Stimulated activated CD8-positive, alpha-beta memory T cell treated with anti-CD3 and anti-CD28 coated beads, Interleukin-15, amount 100 ng/mL, for 48 hours (primary cell): ENCODE measurements at places on chromosomes 12 and 14.

DNA sequence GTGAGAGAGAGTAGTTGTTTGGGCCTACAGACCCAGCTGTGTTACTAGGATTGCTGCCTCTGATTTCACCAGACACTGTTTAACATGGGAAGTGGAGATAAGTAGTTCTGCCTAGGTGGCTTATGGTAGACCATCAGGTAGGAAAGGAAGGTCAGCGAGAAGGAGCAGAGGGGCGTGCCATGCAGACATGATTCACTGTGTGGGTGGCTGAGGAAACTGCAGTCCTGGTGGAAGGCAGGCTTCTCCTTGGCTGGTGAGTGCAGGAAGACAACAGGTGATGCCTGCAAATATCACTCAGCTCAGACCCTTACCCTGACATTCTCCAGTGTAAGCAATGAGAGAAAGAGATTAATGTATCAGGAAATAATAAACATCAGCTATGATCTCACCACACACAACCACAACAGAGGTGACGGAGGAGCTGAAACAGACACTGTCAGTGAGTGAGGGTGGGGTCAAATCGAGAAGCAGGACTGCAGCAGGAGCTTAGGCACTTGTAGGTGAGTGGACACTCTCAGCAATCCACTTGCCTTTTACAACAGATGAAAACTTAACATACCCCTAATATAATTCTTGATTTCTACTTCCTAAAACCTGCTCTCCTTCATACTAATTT, 2.1 kb upstream of the PRR4 start:
- no peak for DNase-seq

GRCh38 chr12:107360482-107360881, 267.1 kb upstream of the CRY1 start:
- DNase-seq, result no peak

- DNase-seq, result no peak
These were observed 2.8 kb upstream of the SIX1 start for GRCh38 chr14:60651796-60652673.

GRCh38 chr12:125402874-125403789, 337.9 kb downstream of the AACS start:
- no peak for DNase-seq

DNA sequence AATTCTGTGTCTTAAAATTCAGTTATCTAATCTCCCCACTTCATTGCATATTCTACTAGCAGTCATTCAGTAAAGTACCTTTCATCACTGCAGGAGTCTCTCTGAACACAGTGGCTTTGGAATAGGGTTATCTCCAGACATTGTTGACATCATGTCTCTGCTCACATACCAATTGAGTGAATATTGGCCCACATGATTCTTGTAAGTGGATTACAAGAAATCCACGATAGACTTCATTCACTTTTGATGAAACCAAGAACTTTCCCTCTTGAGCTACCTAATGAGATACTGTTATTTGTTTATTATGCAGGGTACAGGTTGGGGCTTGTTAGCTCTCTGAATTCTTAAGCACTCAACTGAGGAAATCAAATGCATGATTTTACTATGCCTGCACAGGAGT, 284.9 kb downstream of the RAD51B start:
- DNase-seq, result no peak

- no peak for DNase-seq
These were observed 133.1 kb downstream of the MED13L start for GRCh38 chr12:116144384-116144783.

DNA sequence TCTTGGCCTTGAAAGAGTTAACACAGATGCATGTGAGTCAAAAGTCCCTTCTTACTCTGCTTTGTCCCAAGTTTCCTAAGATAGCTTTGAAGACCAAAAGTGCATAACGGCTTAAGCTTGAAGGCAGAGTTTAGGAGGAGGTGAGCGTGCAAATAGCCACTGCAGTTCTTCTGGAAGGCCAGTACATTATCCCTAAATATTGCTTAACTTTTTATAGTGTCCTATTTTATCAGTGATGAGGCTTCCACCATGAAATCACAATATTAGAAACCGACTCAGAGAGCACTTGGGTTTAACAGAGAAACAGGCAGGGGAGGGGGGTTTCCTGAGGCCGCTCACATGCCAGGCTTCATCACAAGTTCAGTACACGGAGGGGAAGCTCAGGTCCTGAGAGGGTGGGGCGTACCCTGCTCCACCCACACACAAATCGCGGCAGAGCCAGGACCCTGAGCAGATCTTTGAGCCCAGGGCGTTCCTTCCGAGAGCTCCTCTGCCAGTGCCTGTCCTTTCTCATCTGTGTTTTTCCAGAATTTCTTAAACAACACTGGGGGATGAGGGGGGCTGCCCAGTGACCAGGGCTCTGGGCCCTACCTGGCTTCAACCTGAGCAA, 26.8 kb upstream of the BDKRB2 start:
- no peak for DNase-seq

- no peak for DNase-seq
These were observed 135.2 kb upstream of the C14orf180 start for GRCh38 chr14:104444159-104445030.

- no peak for DNase-seq
These were observed 10.0 kb downstream of the HIP1R start for GRCh38 chr12:122845041-122845864.

DNA sequence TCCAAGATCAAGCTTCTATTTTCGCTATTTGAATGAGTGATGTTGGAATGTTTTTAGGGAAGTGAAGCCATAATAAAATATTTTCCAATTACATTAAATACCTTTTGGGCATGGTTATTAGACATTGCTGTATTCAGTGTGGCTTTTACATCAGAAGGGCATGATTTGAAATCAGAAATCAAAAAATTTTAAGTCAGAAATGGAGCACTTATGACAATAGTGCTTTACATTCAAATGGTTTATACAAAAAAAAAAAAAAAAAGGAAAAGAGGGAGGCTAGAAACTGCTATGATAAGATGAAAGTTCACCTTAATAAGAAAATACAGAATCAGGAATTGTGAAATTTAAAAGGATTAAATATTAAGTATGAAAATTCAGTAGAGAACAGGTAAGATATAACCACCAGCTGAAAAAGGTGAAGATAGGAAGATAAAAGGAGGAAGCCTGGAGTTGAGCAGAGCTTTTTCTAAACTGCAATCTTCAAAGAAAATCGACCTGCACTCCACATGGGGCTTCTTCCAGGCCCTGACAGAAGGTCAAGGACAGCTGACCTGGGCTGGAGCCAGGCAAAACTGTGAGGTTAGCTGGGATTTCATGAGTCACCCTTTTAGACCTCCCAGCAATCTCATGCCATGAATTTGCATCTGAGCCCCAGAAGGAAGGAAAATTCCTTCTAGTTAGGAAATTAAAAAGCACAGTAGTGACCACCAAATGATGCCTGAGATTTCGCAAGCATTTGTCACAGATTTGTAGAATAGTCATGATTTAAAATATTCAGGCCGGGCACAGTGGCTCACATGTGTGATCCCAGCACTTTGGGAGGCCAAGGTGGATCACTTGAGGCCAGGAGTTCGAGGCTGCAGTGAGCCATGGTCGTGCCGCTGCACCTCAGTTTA, 23.4 kb upstream of the BMP4 start:
- DNase-seq, result no peak

GRCh38 chr12:46377678-46378077, 5.1 kb upstream of the SLC38A2 start:
- no peak for DNase-seq

GRCh38 chr14:54085232-54085761, 128.7 kb upstream of the BMP4 start:
- no peak for DNase-seq

- no peak for DNase-seq
These were observed 484 bp downstream of the RIC8B start for GRCh38 chr12:106774808-106775524.

DNA sequence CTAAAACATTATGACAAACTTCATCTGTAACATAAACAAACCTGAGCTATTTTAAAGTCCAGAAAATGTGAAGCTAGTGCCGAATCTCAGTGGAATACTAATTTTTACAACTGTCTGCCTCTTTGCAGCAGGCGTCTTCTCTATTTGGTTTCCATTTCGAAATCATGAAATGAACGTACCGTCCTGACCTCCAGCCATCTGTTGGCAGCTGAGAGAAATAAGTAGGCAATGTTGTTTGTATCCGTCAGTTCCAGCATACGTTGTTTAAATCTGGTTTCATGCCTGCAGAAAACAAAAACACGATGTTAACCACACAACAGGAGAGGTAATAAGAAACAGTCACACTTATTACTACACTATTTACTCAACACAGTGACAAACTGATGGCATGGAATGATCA, 54.3 kb upstream of the KCNJ8 start:
- DNase-seq, result no peak

DNA sequence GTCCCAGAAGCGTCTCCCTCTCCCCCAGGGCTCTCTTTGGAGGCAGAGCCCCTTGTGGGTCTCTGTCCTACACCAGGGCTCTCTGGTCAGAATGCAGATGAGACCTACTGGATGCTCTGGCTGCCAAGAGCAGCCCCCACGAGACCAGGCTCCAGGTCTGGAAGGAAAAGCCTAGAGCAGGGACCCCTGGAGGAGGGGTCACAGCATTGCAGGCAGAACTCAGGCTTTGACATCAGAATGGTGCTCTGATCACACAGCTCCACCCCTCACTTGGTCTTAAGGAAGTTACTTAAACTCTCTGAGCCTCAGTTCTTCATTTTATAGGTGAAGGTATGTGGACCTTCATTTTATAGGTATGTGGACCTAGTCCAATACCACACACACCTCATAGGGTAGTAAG, 83.1 kb downstream of the ARL6IP4 start:
- no peak for DNase-seq

- DNase-seq, result no peak
These were observed 201.8 kb upstream of the CCDC196 start for GRCh38 chr14:66284346-66284745.

DNA sequence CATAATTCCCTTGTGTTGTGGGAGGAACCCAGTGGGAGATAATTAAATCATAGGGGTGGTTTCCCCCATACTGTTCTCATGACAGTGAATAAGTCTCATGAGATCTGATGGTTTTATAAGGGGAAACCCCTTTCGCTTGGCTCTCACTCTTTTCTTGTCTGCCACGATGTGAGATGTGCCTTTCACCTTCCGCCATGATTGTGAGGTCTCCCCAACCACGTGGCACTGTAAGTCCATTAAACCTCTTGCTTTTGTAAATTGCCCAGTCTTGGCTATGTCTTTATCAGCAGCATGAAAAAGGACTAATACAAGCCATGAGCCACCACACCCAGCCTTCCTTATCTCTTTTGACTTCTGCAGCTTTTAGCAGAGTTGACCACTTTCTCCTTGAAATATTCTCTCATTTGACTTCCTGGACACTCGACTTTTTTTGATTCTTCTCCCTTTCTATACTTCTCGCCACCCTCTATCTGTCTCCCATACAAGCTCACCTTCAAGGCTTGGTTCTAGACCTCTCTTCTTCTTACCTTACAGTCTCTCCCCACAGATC, 2.3 kb downstream of the MTERF2 start:
- DNase-seq, result no peak

DNA sequence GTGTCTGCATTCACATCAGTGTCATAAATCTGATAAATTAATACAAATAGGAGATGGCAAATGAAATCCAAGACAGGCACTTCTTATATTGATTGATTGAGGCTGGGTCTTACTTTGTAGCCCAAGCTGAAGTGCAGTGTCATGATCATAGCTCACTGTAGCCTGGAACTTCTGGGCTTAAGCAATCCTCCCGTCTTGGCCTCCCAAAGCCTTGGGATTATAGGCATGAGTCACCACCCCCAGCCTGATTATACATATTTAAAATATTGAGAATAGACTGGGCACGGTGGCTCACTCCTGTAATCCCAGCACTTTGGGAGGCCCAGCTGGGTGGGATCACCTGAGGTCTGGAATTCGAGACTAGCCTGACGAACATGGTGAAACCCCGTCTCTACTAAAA, 51.3 kb downstream of the MARK3 start:
- DNase-seq, result no peak

GRCh38 chr12:53097564-53098353, at the start of gene IGFBP6:
Gene IGFBP6, plus strand, starts transcription at chr12:53097667. Its CDS starts 51 bp downstream, at chr12:53097718.
- peak; percentile 61 for DNase-seq

GRCh38 chr12:57208631-57209282, 7.8 kb upstream of the NXPH4 start:
- no peak for DNase-seq

DNA sequence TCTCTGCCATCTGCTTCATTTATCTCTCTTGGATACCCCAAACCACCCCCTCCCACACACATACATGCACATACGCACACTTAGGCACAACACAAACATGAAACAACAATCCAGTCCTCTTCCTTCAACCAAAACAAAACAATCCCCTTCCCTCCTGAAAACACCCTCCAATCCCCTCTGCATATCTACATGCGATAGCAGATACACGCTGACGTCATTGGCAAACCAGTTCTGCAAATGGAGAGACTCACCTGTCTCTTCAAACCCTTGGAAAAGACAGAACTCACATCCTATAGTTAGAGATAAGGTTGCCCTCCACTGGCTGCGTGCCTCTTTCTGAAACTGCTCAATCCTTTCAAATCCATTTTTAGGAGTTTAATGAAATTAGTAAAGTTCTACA, 37.2 kb upstream of the RMST start:
- no peak for DNase-seq

GRCh38 chr12:118189741-118190191, 53.8 kb downstream of the PEBP1 start:
- no peak for DNase-seq

DNA sequence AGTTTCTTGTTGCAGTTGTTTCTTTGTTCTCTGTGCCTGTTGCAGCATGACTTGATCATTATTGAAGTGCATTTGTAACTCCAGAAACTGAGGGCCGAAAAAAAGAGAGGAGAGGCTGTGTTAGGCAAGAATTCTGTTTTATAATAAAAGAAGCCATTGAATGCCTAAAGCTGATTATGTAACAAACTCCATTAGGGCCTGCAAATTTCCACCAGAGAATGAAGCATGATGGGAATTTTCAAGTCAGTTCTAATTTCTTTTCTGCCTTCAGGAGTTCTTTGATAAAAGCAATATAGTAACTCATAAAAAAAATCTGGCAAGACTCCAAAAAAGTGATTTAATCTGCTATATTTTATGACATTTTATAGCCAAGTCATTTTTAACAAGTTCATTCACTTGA, 156.7 kb upstream of the RASSF8 start:
- no peak for DNase-seq

DNA sequence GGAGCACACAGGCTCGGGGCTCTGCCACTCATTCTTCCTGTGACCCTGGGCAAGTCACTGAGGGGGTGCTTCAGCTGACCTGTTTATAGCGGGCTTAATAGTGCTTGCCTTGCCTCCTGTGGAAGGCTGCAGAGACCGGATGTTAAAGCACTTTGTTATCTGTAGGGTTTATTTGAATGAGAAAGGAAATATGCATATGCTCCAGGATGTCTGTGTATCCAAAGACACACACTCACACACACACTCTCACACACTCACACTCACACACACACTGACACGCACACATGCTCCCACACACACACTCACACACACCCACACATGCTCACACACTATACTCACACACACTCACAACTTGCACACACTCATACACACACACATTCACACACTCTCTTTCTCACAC, 56.1 kb upstream of the DDX11 start:
- no peak for DNase-seq
